Activated CD4-positive, alpha-beta T cell treated with anti-CD3 and anti-CD28 coated beads, Interleukin-2, amount 50 U/mL, for 48 hours (primary cell): ENCODE measurements at places on chromosomes 7 and 10.
A peak's percentile ranks its signal among the peaks of the same experiment; 100 is the strongest.

DNA sequence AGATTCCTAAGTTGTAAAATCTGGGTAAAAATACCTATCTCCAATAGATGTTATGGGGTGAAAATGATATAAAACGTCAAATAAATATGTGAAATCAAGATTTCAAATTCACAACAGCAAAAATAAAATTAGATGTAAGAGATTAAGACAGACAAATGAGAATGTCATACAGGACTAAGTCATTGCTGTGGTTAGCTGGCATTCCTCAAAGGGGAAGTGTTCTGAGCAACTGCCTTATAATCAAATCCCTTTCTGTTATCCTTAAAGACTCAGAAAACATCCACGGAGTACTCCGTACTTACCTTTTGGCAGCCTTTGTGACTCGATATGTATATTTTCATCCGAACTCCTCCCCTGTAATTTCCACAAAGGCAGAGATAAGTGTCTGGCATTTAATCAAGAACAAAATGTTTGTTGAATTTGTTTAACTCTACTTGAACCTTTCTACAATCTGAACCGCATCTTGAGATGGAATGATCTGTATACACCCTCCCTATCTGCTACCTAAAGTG lies 559.6 kb downstream of the GATA3 start:
- DNase-seq: no peak

- no peak for DNase-seq
These were observed 133.8 kb downstream of the CPEB3 start for GRCh38 chr10:92156874-92157773.

- DNase-seq: peak; percentile 43
These were observed 31.1 kb upstream of the EZH2 start for GRCh38 chr7:148915211-148915610.

- no peak for DNase-seq
These were observed 3.6 kb upstream of the MXI1 start for GRCh38 chr10:110203500-110204455.

DNA sequence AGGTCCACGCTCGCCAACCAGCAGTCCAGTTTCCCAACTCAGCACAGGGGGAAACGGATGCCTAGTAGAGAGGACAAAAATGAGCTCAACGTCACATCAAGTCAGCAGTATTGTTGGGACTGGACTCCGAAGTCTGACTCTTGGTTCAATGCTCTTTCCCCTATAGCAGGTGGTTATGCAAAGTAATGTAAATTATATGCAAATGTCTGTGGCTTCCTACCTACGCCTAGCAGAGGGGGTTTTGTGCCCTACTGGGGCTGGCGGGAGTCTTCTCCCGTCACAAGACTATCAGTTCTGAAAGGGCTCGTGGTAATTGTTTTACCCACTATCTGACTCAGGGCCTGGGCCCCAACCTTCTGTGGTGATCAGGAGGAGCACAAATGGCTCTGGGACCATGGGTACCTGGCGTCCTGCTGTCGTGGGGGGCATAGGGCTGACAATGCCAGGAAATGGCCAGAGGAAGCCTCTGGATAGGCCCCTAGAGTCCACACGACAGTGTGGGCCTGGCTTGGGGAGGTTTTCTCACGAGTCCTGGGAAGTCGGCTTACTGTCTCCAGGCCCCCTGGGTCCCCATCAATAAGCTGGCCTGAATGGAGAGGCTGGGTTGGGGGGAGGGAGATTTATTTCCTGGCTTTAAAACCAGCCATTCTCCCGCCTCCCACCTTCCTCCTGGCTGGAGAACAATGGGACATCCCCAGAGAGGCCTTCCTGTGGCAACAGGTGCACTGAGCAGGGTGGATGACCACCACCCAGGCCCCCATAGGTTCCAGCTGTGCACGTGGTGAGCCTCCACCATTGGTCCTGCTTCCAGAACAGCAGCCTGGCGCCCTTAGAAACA lies 41.8 kb downstream of the UNC5B start:
- no peak for DNase-seq

DNA sequence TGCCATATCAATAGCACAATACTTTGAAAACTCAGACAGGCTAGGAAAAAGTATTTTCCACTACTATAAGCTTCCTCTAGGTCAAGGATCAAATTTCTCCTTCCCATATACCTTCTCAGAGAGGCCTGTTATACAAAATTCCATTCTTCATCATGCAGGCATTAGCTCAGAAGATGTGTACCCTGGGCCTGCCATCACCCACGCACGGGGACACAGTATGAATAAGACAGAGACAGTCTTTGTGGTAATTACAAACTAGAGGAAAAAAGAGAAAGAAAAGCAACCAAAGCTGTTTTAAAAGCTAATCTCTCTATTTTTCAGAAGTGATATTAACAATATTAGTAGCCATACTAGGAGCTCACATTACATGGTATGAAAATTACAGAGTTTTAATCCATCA lies 236.8 kb upstream of the AOAH start:
- DNase-seq: peak; percentile 44

DNA sequence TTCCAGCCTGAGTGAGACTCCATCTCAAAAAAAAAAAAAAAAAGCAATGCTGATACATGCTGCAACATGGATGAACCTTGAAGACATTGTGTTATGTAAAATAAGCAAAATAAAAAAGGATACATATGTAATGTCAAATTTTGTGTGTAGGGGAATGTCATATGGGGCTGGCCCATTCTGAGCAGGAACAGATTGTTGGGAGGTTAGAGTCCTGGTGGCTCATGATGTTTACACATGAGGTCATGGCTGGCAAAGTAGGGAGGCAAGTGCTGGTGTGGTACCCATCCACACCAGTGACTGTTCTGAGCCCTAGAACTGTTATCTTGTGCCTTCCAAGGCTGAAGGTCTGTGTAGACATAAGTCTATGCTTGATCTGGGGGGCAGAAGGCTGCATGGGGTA lies 37.6 kb downstream of the ZNF92 start:
- no peak for DNase-seq
